ENCODE measurements at places on chromosomes 6 and 20.

GRCh38 chr6:168837254-168838036, 396.5 kb downstream of the SMOC2 start:
- no peak for DNase-seq

DNA sequence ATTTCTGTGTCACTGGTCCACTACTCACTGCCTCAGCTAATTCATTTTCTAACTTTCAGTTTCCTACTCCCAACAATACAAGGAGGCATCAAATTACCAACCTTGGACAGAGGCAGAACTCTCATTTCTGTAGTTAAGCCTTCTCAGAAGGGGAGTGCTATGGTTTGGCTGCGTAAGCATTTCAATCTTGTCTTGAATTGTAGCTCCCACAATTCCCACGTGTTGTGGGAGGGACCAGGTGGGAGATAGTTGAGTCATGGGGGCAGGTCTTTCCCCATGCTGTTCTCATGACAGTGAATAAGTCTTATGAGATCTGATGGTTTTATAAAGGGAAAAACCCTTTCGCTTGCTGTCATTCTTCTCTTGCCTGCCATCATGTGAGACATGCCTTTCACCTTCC, 22.9 kb downstream of the HLA-DRA start:
- DNase-seq: no peak

DNA sequence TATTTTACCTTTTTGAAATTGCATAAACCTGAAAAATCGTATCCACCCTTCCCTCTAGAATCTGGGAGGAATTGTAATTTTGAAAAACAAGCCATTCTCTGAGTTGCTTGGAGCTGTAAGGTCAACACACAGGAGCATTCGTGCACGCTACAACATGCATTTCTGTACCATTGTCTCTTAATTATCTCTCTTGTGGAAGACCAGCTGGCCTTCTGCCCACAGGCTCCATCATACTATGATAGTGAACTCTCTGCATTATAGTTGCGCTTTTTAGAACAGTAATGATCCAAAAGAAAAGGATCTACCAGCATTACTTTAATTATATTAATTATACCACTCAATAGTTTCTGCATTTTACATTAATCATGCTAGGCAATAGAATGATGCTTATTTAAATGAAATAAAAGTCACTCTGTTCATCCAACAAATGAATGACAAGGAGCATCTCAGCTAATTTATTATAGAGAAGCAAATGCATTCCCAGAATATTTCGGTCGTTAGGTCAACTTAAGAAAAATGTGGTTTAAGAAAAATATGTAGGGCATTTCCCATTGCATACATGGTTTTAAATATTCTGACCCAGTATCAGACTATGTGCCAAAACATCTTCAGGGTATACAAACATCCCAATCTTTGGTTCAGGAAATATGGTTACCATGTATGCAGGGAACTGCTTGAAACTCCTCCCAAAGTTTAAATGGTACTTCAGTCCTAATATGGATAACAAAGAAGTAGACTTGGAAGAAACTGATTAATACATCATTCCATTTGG, 263.5 kb downstream of the TFAP2A start:
- DNase-seq: no peak

DNA sequence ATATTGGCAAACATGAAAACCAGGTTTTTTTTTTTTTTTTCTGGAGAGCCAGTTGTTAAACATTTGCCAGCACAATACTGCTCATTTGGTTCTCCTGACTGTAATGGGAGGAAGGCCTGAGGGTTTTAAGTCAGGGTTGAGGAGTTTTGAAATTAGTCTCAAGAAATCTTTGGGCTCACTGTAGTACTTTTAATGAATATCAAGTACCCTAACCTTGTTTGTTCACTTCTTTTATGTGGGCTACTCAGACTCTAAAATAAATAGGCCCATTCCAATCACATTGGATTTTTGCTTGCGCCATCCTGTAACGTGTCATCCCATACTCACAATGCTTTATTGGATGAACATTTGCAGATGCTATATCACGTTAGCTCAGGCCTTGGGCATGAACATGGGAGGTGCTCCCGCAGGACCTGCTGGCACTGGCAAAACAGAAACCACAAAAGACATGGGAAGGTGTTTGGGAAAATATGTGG, 146.9 kb downstream of the DNAH8 start:
- DNase-seq: no peak

DNA sequence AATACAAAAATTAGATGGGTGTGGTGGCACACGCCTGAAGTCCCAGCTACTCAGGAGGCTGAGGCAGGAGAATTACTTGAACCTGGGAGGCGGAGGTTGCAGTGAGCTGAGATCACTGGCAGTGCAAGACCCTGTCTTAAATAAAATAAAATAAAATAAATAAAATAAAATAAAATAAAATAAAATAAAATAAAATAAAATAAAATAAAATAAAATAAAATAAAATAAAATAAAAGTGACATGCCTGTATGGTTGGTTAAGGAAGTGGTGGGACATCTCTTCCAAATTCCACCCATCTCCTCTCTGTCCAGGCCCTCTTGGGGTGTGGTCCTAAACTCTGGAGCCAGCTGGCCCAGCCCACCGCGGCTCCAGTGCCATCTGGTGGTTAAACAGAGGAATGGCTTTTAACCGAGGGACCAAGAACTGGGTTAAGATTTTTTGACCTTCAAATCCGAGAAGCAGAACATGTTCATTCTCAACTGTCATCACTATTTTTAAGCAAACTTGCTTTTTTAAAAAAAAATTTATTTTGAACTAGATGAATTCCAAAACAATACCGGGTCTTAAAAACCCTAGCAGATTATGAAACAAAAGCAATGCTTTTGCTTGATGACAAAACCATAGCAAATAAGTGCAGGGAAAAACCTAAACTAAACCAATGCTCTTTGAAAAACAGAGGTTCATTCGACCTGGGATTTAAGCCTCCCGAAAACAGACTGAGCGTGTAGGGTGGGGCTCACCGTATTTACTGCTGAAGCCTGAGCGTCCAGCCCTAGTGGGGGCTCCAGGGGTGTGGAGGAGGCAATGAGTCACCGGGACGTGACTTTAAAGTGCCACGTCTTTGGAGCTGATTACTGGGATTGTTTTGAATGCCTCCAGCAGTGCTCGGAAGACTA, 68.8 kb downstream of the CDC5L start:
- peak; percentile 45 for DNase-seq

DNA sequence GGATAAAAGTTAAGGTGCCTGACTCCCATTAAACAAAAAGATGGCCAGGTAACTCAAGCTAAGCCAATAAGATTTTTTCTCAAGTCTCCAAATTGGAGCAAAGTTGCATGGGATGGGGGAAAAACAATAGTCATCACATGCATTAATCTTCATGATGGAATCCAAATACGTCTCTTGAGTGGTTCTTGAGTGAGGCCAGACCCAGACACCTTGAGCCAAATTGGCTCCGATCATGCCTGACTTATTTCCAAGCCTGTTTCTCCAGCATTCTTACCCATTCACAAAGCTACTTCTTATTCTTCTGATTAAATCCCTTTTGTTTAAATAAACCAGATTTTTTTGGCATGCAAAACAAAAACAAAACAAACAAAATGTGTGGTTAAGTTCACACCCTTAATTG, 420.3 kb upstream of the NRSN1 start:
- no peak for DNase-seq

DNA sequence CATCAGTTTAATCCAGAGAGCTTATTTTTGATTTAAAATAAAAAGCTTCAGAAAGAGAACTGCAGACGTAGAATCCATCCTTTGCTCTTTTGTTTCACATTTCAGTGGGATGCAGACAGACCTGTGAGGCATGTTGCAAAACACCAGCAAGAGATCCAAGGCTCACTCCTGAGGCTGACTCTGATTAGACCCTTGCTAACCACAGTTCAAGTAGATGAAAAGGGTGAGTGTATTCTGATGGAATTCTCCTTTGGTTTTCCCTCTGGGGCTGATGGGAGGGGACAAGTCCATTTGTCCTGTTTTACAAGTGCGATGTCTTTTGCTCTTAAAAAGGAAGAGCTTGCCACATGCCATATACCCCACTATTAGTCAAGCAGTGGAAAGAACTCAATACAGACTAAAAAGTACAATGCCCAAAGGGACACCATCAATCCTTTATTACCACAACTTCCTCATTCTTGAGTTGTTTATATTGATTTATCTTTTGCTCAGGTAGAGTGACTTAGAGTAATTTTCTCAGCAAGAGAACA, 772.7 kb downstream of the MAFB start:
- DNase-seq: no peak

DNA sequence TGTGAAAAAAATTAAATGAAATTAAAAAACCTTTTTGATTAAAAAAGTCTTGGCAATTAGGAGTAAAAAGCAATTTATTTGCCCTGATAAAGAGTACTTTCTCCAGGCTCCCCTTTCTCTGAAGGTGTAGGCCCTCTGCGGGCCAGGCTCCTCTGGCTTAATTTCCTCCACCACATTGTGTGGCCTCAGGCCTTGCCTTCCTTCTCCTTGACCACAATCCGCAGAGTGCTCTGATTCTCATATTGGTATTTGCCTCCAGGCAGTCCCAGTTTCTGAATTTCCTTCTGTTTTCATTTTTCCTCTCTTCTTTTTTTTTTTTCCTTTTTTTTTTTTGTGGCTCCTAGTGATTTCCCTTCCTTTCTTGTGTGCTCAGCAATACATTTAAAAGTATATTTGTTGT, 96.4 kb downstream of the AIG1 start:
- DNase-seq: no peak

DNA sequence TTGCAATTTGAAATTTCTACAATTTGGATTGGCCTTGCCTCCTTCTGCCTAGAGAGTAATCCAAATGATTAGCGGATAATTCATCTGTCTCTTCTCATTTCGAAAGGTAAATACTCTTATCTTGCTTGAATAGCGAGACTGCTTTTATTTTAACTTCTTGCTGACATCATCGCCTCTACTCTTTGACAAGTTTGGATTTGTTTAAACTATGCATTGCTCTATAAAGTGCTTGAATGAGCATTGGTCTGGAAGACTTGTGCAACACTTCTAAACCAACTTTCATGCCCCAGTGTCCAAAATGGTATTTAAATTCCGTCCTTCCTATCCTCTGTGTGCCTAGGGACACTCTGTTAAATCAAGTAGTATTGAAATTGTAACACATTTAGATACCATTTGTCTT, 384.1 kb upstream of the SLC35B3 start:
- DNase-seq: peak; percentile 1

DNA sequence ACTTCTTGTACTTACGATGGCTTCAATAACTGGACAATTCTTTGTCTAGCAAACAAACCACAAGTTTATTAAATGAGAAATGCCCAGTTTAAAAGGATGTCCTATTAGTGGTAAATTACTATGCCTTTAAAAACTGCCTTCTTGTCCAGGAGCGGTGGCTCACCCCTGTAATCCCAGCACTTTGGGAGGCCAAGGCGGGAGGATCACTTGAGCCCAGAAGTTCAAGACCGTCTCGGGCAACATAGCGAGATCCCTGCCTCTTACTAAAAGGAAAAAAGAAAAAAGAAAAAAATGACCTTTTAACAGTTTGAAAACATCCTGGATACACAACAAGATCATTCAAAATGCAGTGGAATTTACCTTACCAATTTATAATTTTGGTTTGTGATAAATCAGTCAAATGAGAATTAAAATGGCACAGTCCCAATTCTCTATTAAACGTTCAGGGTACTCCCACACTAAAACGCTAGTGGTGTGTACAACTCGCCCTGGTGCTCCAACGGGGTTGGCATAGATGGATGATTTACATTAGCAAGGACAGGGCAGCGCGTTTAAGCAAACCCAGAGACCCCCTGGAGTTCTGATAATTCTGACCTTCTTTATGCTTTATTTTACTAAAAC, 2.3 kb downstream of the ZBTB2 start:
- no peak for DNase-seq

All from HuH-7 (cell line).